Stimulated activated CD8-positive, alpha-beta memory T cell treated with anti-CD3 and anti-CD28 coated beads, Interleukin-2, amount 100 ng/mL, for 1 hour (primary cell): ENCODE measurements at places on chromosomes 7 and 10.
A peak's percentile ranks its signal among the peaks of the same experiment; 100 is the strongest.

GRCh38 chr7:90596671-90597562 lies 796 bp downstream of the CDK14 start:
- no peak for DNase-seq

DNA sequence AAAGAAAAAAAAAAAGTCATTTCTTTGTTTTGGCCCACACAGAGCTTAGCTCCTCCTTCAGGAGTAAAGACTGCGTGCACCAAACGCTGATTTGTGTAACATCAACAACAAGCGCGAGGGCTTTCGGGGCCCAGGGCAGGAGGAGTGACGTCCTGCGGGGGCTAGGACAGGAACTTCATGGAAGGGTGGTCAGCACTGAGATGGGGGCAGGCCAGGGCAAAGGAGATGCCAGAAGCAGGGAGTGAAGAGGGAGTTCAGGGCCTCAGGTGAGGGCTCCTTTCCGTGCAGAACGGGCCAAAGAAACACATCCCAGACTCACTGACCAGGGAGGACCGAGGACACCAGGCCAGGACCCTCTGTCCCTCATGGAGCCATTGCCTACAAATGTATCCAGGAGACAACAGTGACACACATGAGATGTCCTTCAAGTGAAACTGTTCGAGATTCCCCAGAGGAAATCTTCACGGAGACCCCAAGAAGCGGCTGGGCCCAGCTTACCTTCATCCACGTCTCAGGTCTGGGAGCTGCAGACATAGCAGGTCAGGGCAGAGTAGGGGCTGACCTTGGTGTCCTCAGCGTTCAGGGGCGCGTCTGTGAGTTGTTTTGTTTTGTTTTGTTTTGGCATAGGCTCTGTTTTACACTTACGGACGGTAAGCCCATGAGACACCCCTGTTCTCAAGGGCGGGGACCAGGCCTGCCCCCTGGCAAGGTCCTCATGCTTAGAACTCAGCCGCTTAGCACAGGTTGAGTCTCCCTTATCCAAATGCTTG lies 30.4 kb upstream of the SHH start:
- no peak for DNase-seq

- no peak for DNase-seq
Measured at GRCh38 chr10:128929131-128929530, 537.9 kb upstream of the MGMT start.

DNA sequence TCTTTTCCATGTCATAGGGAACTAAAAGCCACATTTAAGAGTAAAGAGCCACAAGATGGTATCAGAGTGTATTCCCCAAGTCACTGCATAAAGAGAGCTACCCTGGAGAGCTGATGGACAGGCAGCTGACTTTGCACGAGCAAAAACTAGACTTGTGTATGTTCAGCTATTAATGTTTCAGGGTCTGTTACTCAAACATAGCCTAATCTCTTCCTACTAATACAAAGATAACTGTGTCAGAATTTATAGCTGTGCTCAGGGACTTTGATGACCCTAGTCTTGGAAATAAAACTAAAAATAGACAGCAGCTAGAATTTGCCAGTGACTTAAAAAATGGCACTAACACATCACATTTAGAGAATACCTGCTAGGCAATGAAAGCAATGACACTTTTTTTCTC lies 45.5 kb upstream of the LRRTM3 start:
- no peak for DNase-seq

GRCh38 chr7:134695321-134695860 lies 48.7 kb downstream of the BPGM start:
- DNase-seq: no peak

DNA sequence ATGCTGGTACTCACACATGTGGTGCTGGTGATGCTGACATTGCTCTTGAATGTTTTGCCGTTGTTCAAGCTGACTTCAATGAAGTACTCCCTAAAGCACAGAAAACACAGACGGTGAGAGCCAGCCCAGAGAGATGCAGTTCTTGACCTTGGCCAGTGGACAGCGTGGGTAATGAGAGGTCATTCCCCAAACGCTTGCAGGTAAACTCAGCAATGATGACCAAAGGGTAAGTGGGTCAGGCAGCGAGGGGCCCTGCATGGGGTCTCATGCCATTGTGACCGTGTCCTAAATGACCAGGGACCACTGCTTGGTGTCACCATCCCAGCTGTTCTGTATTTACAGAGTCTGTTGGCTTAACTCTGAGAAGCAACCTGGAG lies 32.8 kb upstream of the ANTXRL start:
- DNase-seq: no peak

GRCh38 chr10:110794808-110795207 lies 76.9 kb upstream of the PDCD4 start:
- no peak for DNase-seq

GRCh38 chr7:78118470-78118869 lies 319.9 kb downstream of the PHTF2 start:
- DNase-seq: no peak

DNA sequence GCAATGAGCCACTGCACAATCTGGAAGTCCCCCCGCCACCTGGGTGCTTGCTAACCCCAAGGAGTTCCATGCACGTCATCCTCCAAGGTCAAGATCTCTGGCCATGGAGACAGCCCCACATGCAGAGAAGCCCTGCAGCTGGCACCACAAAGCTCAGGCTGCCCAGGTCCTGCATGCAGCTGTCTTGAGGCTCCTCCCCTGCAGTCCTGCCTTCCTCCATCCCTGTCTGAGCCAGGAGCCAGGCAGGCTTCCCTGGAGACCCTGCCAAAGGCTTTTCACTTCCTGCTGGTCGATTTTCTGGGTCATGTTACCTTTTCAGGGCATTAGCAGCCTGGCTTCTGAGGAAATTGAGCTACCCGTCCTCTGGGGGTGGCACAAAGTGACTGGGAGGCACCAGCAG lies 12.5 kb upstream of the TMEM72 start:
- DNase-seq: no peak

GRCh38 chr7:156025675-156026074 lies 213.4 kb upstream of the SHH start:
- DNase-seq: no peak

DNA sequence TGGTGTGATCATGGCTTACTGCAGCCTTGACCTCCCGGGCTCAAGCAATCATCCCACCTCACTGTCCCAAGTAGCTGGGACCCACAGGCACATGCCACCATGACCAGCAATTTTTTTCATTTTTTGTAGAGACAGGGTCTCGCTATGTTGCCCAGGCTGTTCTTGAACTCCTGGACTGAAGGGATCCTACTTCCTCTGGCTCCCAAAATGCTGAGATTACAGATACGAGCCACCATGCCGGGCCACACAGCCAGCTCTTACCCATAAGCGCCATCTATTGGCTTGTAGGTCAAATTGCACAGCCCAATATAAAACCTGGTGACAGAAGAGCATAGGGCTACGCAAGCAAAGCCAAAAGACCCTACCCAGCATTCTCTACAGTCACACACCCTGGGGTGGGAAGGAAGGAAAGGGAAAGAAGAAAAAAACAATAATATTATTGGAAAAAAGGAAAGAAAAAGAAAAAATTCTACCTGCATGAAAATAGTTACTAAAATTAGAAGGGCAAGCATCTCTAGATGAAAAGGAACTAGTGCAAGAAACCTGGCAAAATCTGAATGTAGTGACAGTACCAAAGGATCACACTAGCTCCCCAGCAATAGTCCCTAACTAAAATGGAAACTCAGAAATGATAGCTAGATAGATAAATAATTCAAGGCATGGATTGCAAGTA lies 29.4 kb upstream of the AMPH start:
- no peak for DNase-seq

DNA sequence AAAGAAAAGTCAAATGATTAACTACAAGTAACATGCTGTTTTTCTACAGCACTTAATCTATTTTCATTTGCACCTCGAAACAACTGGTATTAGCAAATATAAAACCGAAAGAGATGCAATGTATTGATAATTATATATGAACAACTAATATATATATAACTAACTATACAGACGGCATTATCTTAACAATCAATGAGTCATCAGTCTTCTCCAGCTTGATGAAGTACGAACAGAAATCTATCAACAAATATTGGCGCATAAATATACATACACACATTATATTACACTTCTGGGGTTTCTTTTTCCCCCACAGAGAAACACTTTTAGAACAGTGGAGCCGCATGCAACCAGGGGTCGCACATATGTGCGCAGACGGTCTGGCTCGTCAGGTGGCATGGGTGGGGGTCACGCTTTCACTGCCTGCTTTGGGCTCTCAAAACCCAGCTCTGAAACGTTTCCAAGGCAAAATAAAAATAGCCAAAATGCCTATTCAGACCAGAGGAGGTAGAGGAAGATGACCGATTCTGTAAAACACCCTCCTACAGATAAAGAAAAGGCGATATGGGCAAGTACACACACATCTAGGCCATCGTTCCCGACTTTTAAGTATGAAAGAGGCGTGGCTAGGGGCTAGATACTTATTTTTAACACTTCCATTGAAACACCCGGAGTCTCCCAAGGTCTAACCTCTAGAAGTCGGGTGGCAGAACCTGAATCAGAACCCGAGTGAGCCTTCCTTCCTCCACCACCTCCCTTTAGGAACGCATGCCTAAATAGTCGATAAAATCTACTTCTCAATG lies 1.7 kb downstream of the ARHGAP12 start:
- DNase-seq: no peak

GRCh38 chr7:157875230-157876179 lies 538.7 kb downstream of the DNAJB6 start:
- peak; percentile 8 for DNase-seq
